ENCODE measurements at places on chromosomes 16 and 17. TPM values are rescaled to one million over a fixed set of nuclear protein-coding genes. Genes with fewer than 3 reads are reported as not detected.

DNA sequence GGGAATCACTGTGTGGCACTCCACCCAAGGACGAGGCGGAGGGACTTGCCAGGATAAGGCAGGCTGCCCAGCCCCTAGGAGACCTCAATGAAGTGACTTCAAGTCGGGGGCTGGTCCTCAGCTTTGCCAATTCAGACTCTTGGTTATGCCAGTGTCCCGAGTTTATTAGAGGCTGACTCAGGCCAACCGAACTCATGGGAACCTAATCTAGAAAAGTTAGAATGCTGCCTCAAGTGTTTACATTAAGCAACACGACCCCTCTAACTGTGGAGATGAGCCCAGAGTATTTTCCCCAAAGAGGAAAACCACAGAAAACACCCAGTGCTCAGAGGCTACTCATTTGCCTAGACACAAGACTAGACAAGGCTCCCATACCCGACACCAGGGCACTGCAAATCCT is 1.1 kb upstream of the TEKT3 start:
- no peak for DNase-seq

DNA sequence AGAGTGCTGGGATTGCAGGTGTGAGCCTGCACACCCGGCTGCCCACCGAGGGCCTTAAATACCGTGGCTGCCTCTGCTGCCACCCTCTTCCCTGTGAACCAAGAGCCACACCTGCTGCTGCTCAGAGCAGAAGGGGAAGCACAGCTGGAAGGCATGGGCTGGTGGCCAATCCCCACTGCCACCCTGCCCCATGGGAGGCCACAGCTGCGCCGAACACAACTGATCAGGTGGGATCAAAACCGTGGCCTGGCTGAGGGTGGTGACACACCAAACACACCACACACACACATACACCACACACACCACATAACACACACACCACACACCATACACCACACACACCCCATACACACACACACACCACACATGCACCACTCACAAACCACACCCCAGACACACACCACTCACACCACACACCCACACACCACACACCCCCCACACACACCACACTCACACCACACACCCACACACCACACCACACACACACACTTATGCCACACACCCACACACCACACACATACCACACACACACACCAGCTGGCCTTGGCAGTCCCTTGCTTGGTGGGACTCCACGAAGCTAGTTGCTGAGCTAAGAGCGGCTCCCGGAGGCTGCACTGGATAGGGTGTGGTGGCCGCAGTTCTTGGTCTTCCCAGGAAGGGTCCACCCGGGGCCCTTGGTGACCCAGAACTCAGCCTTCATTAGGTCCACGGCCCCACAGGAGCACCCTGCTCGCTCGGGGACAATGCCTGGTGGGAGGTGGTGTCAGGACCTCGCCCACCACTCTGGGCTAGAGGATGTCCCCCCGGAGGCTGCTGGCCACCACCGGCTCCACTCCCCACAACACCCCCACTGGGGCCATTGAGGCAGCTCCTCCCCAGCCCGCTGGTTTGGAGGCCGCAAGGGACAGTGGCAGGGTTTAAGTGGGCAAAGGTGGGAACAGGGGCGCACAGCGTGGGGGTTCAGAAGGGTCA is 14.9 kb downstream of the CEP131 start:
- DNase-seq: no peak

GRCh38 chr17:68346448-68346847 is 55.2 kb downstream of the ARSG start:
- no peak for DNase-seq

DNA sequence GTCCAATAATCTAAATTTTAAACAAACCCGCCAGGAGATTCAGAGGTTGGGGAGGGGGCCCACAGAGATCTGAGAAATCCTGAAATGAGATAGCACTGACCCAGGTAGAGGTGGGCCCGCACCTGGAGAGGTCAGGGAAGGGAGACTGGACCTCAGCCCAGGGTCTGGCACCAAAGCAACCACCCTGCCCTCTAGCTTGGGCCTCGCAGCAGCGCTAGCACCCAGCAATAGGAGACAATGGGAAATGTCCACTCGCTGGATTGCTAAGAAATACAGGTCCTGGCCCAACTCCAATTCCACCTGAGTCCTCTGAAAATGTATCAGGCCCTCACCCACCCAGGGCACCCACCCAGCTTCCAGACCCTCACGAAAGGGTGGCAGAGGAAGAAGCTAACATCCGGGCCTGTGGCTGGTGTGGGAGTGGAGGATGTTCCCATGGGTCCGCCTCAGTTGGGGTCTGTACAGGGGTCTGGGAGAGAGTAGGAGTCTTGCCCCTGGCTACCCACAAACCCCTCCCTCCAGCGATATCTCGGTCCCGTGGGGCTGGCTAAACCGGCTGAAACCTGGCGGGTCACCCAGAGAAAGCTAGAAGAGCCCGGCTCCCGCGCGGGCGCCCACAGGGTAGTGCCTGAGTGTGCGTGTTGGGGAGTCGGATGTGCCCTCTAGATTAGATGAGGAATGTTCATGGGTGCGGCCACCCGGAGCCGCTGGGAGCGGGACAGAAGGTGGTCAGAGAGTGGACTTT is 1.1 kb downstream of the PLLP start:
- no peak for DNase-seq

DNA sequence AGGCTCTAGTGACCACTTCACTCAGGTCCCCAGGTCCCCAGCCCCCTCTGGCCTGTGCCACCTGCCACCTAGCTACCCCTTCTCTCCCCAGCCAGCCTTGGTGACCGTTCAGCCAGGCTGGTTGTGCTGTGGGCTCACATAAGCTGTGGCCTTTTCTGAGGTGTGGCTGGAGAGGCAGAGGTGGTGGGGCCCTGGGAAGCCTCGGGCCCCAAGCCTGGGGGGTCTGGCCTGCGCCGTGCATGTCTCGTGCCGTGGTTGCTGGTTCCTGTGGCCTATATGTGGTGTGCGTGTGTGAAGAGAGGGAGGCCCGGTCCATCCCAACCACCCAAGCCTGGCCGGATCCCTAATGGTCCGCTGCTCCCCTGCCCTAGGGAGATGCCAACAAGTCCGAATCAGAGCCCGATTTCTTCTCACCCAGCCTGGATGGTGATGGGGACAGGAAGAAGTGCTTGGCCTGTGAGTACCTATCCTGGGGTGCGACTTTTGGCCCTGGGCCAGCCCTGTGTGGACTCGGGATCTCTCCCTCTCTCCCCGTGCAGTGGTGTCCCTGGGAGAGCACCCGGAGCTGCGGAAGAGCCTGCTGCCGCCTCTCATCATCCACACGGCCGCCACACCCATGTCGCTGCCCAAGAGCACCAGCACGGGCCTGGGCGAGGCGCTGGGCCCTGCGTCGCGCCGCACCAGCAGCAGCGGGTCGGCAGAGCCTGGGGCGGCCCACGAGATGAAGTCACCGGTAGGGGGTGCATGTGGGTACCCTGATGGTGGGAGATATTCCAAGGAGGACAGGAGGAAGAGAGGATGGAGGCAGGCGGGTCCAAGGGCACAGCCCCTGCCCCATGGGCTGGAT is 35.9 kb downstream of the CACNA1G start:
- no peak for DNase-seq

ALDH3A1 gene
- total RNA-seq: 0.69 TPM

ZNRF1 gene
- 12.8 TPM for total RNA-seq

DNA sequence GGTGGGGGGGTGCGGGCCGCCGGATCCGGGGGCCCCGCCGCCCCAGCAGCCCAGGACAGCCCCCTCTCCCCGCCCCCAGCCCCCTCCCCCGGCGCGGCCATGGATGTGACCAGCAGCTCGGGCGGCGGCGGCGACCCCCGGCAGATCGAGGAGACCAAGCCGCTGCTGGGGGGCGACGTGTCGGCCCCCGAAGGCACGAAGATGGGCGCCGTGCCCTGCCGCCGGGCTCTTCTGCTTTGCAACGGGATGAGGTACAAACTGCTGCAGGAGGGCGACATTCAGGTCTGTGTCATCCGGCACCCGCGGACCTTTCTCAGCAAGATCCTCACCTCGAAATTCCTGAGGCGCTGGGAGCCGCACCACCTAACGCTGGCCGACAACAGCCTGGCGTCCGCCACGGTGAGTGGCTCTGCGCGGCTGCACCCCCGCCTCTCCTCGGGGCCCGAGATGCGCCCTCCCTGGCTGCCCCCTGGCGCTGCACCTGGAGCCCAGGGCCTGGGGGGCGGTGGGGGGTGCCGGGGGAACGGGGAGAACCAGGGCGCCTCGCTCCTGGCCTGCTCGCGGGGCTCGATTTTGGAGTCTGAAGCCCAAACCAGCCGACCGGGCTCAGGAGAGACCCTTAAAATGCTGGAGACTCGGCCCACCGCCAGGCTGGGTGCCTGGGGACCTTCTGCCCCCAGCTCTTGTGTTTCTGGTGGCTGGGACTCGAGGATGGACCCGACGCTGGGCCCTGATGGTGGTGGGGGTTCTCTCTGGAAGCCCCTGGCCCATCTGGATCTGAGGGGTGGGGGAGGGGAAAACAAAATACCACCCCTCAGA is 744 bp downstream of the CMIP start:
- DNase-seq: peak; percentile 32

- DNase-seq: peak; percentile 7
Observed at GRCh38 chr16:76278980-76279379, 1.8 kb downstream of the CNTNAP4 start.

MT1E gene
- total RNA-seq: 468 TPM

DNASE1 gene
- total RNA-seq: 13.8 TPM

DNA sequence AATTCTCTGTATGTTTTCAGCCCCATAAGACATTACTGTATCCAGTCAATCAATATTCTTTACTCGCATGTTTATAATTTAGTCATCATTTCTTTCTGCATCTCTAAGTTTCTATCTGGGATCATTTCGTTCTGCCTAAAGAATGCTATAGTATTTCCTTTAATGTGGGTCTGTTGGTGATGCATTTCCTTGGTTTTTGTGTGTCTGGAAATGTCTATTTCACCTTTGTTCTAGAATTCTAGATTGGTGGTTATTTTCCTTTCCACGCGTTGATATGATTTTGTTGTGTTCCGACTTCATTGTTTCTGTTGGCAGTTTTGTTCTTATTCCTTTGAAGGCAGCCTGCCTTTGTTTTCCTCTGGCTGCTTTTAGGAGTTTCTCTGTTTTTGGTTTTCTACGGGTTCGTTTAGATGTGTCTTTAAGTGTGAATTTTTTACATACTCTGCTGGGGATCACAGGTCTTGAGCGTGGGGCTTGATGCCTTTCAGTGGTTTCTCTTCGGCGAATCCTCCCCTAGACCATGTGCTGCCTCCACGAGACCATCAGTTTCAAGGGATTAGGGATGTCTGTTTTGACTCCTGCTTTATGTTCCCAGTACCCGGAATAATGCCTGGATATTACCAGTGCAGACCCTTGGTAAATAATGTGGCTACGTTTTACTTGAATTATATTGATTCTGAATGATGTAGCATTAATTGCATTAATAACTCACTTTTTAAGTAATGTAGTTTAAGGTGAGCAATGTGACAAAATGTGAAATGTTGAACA is 23.5 kb downstream of the POLR3E start:
- DNase-seq: no peak

- DNase-seq: peak; percentile 14
Observed at GRCh38 chr16:85471469-85472431, 141.4 kb upstream of the GSE1 start.

- DNase-seq: no peak
Observed at GRCh38 chr16:19809693-19810092, 75.0 kb downstream of the GPRC5B start.

DNA sequence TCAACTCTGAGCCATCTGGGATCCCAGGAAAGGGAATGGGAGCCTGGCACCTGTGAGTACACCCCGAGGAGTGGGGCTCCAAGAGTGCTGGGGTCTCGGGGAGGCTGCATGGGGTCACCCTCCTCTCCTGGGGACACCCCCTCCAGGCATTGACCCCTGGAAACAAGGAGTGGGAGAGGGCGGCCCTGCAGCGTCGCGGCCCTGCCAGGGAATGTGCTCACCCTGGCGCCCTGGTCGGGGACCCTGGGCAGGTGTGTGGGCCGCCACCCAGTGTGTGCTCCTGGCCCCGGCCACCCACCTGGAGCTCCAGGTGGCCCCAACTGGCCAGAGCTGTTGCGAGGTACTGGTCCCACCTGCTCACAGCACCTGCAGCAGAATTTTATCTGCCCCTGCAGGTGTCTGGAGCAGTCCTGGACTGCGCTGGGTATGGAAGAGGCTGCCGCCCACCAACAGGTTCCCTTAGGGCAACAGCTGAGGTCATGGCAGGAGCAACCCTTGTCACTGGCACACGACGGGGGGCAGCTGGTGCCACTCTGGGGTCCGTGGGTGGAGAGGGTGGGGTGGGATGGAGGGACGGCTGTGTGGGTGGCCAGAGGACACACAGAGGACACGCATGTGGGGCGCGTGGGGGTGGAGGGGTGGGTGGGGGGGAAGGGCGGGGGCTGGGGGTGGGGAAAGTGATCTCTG is 5.4 kb upstream of the PABPN1L start:
- no peak for DNase-seq

TGFB1I1 gene
- 45.4 TPM for total RNA-seq

DNA sequence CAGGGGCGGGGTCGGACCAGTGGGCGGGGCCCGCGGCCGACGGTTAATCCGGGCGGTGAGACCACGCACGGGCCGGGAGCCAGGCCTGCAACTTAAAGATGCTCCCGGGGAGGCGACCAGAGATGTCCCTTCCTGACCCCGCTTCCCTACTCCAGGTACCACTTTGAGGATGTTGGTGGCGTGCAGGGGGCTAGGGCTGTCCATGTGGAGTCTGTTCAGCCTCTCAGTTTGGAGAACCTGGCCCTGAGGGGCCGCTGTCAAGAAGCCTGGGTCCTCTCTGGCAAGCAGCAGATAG is 580 bp downstream of the RANGRF start:
- no peak for DNase-seq

GABARAPL2 gene
- 63.2 TPM for total RNA-seq

EXOC3L1 gene
- not detected for total RNA-seq

DNA sequence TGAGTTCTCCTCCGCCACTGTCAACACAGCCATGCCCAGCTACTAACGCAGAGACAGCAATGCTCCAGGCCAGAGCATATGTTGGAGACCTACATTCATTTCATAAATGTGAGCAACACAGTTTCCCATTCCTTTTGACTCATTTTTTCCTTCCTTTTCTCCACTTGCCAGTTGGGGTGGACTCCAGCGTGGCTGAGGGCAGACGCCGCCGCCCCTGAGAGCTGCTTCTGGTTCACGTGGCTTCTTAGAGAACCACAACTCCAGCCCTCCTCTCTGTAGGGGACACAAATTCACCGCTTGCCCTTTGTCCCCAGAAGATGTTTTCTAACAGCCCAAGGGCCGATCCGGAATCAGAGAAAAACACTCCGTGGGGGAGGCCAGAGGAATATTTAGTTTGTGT is 45.8 kb upstream of the ZCCHC14 start:
- DNase-seq: no peak

DNA sequence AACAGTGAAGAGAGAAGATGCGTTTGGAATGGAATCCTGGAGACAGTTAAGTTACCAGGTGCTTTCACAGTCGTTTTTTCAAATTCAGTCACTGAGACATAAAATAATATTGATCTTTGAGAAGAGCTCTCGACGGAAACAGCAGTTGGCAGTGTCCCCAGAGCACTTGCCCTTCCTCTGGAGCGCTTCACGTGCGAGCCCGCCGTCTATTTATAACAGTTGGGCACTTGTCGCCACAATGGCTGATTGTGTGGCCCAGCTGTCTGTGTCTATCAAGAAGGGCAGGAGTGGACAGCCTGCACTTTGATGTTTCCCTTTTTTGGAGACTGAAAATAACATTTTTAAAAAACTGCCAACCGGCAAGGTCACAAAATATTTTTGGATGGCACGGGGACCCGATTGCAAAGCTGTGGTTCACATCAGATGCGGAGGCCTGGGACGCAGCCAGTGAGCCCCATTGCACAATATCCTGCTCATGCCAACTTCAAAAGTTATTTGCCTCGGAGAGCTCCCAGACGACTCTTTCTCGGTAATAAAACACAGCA is 62.9 kb downstream of the ADCY9 start:
- peak; percentile 50 for DNase-seq

Data from mammary epithelial cell (primary cell).